ENCODE measurements at places on chromosomes 7 and 10.

DNA sequence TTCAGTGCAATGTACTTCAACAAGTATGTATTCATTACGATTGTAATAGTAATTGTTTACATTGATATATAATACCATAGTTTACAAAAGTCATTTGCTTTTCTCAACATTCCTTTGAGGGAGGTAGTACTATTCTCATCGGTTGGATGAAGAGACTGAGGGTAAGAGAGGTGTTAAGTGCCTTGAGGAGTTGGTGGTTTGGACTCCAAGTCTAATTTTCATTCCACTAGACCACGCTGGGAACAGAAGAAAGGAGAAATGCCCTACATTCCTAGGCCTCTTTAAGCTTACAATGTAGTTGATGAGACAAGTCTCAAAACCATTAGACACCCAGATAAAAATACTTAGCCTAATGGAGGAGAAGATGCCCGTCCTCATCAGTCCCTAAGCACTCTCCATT, 28.6 kb downstream of the CDK1 start:
- peak; percentile 68 for DNase-seq

GRCh38 chr10:19480353-19480752, 335.9 kb upstream of the PLXDC2 start:
- no peak for DNase-seq

DNA sequence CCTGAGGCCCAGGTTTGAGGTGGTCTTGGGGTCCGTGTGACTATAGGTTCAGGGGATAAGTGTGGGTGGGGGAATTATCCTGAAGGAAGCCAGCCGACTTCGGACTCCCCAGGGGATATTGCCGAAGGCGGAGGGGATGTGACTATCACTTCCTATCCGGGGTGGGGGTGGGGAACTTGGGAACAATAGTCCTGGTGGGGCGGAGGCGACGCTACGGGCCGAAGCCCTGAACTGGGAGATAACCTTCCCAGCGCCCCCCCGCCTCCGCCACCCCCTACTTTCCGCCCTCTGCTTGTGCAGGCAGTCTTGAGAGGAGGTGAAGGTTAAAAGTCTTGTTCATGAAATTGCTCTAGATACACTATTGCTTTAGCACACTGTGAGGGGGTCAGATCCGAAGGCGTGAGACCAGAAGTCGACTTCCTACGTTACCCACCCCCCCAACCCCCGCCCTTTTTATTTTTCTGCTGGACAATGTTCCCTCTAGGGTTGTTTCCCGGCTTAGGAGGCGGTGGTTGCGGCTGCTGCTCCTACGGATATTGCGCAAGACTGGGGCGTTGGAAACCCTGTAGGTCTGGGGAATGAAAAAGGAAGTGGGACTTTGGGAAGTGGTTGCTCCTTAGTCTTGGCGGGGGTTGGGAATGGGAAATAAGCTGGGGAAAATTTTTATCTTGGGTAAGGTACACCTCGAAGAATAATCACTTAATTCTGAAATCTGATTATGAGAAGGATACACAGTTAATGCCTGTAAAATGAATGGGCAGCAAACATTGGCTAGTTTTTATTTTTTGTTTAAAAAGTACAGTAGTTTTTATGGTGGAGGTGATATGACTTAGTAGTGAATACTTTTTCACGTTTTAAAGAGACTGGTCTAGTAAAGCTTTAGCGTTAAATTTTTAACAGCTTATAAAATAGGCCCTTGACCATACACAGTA, 1.5 kb downstream of the PTPN12 start:
- peak; percentile 93 for DNase-seq

GRCh38 chr7:139825666-139826290, 3.3 kb upstream of the TBXAS1 start:
- peak; percentile 53 for DNase-seq

- no peak for DNase-seq
Observed at GRCh38 chr7:154324196-154324595, 272.0 kb downstream of the DPP6 start.

DNA sequence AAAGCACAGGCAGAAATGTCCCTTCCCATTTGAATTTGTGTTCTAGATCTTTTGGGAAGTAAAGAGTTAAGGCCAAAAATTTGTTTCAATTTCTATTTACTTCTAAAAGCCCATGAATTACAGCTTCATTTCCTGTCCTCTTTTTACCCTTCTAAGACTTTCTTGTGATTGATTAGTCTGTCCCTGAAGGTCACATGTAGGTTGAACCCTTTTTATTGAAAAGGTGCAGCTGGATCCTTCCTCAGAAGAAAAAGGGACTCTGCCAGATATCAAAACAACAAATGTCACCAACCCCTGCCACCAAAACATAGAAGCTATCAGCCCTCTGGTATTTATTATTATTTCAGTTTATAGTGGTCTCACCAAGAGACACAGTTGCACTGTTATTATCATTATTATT, 424.9 kb upstream of the DPP6 start:
- no peak for DNase-seq

DNA sequence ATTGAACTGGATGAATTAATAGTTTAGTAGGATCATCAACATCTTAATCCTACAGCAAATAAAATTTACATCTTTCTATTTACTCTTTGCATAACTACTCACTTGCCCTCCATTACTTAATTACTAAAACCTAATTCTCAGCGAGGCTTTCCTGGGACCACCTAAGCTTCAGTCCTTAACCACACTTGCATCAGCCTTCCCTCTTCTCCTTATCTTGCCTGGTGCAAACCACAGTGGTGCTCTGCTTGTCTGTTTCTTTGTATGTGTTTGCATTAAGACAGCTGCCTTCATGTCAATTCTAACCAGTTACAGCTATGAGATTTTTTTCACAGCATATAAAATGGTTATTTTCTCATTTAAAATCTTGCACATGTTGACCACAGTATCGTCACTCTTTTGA, 72.6 kb upstream of the ZNF92 start:
- no peak for DNase-seq

DNA sequence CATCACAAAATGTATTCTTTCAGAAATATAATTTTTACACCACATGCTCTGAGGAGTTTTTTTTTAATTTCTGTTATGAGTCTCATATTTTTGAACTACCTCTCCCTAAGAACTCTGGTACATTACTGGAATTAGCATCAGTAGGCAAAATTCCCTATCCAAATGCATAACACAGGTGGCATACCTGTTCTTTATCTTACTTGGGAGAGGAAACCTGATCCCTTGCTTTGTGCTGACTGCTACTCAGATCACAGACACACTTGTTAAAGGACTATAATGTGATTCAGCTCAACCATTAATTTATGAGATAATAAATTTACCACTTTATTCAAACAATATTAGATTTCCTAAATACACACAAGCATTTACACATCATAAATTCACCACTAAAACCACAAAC, 617.2 kb downstream of the GRM8 start:
- DNase-seq = no peak

- no peak for DNase-seq
Observed at GRCh38 chr7:100394077-100394476, 20.8 kb downstream of the PILRA start.

- no peak for DNase-seq
Observed at GRCh38 chr10:17086865-17087367, 42.7 kb downstream of the CUBN start.

GRCh38 chr7:30246392-30246791, 38.0 kb upstream of the ZNRF2 start:
- no peak for DNase-seq

GRCh38 chr7:52719677-52720076, 315.8 kb upstream of the POM121L12 start:
- no peak for DNase-seq

DNA sequence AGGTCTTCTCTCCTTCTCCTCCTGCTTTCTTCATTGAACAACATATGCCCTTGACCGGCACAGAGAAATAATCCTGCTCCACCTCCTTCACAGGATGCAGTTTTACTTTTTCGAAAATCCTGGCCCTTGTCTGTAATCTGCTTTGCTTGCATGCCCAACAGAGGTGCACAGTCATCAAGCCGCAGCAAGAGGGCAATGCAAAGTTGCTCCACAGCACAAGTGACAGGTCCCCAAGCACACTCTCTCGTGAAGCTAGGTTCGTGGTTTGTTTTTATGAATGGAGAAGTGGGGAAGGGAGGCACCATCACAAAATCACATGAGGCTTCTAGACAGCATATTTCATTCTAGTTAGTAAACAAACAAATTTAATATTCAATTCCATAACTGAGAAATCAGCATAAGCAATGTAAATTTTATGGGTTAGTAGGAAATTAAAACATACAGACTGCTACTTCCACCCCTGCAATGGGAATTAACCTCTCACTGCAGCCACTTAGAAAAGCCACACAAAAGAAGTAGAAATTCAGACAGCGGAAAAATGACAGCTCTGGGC, 178.8 kb downstream of the TPK1 start:
- DNase-seq = no peak

- no peak for DNase-seq
Observed at GRCh38 chr7:127322351-127322750, 69.6 kb upstream of the GRM8 start.

DNA sequence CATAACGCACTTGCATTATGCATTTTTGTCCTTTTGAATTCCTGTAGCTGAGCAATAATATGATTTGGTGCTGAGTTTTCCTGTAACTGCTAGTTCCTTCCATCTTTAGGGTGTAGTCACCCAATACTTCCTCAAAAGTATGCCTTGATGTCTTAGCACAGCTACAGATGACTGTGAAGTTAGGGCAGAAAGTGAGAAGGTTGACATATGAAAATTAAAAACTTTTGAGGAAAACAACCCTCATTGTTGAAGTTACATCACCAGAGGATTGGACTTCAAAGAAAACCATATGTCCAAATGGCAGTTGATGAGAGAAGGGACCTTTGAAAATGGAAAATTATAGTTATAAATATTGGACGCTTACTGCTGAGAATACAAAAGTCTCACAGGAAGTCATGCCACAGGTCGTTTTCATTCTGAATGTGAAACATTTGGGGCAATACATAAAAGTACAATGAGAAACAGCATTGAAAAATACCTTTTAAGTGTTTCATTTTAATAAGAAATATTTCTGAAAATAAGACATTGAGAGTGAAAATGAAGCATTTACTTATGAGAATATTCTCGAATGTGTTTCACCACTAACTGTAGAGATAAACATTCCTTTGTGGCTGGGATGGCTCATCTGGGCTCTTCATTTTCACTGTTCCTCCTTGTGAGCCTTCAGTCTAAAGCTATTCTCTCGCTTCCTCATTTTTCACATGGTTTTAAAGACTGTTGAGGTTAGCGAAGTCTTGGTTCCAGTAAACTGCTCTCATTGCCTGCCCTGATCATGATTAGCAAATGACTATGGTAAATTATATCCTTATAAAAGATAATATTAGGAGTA, 61.4 kb upstream of the NME8 start:
- no peak for DNase-seq

GRCh38 chr10:36280890-36281499, 638.9 kb upstream of the FZD8 start:
- DNase-seq = no peak

- DNase-seq = no peak
Observed at GRCh38 chr10:75696536-75696935, 265.1 kb downstream of the LRMDA start.

DNA sequence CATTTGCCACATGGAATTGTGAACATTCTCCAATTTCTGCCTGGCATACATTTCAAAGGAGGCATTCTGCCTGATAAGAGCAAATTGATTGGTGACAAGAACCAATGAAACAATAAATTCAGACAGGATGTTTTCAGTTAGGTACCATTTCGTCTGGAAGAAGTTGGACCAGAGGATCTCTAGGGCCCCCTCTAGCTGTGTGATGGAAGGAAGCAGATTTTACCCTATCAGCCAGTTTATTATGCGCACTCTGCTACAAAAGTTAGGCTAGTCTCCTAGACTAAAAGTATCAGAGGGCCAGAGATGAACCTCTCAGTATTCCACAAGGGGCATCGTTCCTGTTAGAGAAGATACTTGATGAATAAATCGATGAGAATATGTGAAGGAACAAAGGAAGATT, 118.0 kb downstream of the BUB3 start:
- DNase-seq = no peak

All from fibroblast of skin of scalp (primary cell).